ENCODE measurements at places on chromosomes 2 and 18. TPM values are rescaled to one million over a fixed set of nuclear protein-coding genes. Genes with fewer than 3 reads are reported as not detected.
A peak's percentile ranks its signal among the peaks of the same experiment; 100 is the strongest.

Gene MEP1B
- not detected for total RNA-seq

Gene TOGARAM2
- 33.0 TPM for total RNA-seq

Gene IL1F10
- total RNA-seq = not detected

DNA sequence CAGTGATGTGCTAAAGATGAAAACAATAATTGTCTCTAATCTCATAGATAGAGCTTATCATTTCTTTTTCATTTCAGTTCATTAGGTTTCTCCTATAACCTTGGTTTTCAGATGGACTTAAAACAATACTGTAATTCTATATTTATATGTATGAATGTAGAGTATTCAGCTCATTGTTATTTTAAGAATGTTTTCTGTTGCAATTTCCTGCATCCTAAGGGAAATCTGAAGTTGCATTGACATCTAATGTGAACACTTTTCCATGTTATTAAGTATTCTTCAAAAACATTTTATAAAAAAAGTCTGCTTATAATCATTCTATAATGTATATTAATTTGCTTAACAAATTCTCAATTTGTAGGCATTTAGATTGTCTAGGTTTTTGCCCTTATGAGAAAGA is 288.9 kb downstream of the XIRP2 start:
- DNase-seq = no peak

GRCh38 chr2:217396165-217396564 is 536.3 kb upstream of the TNP1 start:
- DNase-seq = no peak

- no peak for DNase-seq
Observed at GRCh38 chr2:70733646-70734180, 34.3 kb downstream of the ADD2 start.

GRCh38 chr2:41579806-41580205 is 468.0 kb upstream of the PKDCC start:
- no peak for DNase-seq

DNA sequence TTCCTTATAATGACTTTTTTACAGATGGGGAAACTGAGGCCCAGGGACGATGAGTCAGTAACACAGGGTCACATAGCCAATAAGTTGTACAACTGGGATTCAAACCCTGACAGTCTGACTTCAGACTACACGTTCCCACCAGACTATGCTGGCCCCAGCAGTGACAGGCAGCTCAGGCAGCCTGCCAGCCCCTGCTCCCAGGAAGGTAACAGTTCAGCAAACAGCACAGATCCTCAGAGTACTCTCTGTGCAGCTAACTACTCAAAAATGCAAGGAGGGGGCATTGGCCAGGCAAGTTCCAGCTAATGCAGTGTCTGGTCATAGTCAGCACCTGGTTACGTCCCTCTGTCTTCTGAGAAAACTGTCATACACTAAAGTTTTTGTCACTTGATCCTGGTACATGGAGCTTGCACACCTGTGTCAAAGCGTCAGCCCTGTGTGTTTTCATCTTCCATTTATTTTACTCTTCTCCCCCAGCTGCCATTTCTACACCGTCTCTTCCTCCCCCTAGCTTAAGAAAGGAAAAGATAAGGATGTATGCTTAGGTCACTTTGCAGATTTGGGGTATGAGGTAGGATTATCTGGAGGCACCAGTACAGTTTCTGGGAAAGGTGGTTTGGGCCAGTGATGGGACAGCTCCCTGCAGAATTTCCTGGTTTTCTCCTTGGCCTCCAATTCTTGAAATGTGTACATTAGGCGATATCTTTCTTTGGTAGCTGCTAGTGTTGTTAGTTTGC is 4.5 kb downstream of the SMARCAL1 start:
- DNase-seq = peak; percentile 37

DNA sequence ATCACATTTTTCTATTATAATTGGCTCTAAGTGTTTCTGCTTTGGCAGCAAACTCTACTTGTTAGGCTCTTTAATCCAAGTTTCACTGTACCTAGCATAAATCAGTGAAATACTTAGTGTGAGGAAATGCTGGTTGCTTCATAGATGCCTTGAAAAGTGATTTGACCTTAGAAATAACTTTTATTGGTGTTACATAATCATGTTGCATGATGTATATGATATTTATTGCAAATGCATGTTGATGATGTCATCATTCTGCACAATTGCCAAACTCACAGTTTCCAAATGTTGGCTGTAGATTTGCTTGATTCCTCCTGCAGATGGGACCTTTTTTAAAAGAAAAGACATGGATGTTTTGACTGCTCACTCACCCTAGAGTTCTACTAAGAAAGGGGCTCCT is 137.6 kb upstream of the BCL2L11 start:
- DNase-seq = no peak

Measured in heart right ventricle (tissue), 16 donors.